SJSA1 (cell line): ENCODE measurements at places on chromosomes 12 and 14. TPM values are rescaled to one million over a fixed set of nuclear protein-coding genes. Genes with fewer than 3 reads are reported as not detected.
A peak's percentile ranks its signal among the peaks of the same experiment; 100 is the strongest.

Gene SHMT2
- total RNA-seq: 94.1 and 130 TPM in 2 replicates

Gene DHH
- not detected in 2 replicates for total RNA-seq

Gene CALCOCO1
- 19.8 and 27.0 TPM in 2 replicates for total RNA-seq

Gene FAM181A
- not detected in 2 replicates for total RNA-seq

Gene PRIMA1
- not detected in 2 replicates for total RNA-seq

DNA sequence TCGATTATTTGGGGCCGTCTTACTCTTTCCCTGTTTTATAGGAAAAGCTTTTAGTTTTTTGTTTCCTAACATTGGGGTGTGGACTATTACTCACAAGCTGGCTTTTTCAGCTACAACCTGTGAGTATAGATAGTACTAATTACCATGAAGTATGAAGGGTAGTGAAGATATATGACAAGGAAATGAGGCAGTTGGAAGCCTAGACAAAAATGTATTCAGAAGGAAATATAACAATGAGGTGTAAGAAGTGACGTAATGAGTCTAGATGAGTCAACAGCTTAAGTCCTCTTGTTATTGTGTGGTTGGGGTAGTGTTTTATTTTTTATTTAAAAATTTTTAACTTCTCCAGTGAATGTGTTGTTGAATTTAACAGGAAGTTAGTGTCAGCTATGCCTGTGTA is 804.5 kb downstream of the NRXN3 start:
- peak; percentile 36 for DNase-seq

DNA sequence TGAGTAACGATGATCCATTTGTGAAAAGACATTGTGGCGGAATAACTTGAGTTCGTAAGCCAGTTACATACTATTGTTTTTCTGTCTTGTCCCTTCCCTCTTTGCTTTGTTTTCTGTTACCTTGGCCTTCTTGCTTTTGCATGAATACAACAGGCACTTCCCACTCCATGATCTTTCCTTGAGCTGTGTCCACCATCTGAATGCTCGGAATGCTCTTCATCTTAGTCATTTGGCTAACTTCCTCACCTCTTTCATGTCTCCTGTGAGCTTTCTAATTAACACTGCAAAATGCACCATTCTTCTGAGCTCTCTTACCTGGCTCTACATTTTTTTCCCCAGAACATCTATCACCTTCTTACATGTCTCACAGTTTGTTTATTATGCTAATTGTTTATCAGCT is 10.0 kb downstream of the KNTC1 start:
- no peak for DNase-seq

GRCh38 chr12:27331927-27332324 is 710 bp upstream of the BMAL2 start:
- no peak for DNase-seq

DNA sequence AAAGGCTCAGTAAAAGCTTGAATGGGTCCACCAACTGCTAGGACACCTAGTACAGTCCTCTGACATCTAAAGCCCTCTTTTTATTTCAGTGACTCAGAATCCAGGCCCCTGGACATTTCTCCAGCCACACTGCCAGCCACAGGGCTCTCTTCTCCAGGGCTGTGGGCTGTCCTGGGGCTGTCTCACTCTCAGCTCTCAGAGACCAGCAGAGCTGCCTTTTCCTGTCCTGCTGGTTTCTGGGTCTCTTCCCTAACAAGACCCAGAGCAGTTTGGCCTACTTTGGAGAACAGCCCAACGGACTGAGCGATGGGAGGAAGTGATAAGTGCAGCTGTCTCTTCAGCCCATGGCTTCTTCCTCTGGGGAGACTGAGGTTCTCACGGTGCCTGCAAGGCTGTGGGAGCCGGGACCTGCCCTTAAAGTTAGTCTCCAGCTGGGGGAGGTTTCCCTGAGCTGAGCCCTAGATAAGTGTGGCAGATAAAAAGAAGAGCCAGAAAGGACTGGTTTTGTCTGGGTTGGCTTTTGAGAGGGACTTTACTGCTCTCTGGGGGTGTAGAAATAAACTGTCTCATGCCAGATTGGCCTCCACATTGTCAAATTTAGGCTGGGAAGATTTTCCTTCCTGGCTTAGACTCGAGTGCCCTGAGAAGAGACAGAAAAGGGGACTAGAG is 979.8 kb downstream of the VRK1 start:
- no peak for DNase-seq

DNA sequence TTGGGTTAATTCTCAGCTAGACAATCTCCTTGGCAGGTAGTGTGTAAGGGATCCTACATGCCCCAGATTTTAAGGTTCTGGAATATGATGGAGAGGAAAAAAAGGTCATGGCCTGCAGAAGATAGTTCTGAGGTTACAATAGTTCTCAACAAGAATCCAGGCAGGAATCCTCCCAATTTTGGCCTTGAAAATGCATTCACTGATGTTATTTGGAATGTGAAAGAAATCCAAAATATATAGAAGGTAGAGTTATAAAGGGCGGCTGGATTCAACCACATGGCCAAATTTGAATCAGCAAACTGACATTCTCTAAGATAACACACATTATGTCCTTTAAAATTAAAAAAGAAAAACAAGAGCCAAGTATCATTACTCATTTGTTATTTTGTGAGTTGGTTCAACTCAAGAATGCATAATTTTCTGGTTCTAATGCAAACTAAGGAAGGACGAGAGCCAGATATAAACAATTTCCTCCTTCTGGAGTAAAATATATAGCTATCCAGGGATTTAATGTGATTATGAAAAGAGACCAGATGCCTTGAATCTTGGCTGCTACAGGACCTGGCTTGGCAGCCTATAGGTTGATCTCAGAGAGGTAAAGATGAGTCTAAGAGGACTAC is 177.0 kb upstream of the G2E3 start:
- no peak for DNase-seq

- DNase-seq: no peak
These were observed 83.2 kb downstream of the DAD1 start for GRCh38 chr14:22505697-22506377.

- DNase-seq: no peak
These were observed 43.6 kb downstream of the SPATS2 start for GRCh38 chr12:49410818-49411217.

DNA sequence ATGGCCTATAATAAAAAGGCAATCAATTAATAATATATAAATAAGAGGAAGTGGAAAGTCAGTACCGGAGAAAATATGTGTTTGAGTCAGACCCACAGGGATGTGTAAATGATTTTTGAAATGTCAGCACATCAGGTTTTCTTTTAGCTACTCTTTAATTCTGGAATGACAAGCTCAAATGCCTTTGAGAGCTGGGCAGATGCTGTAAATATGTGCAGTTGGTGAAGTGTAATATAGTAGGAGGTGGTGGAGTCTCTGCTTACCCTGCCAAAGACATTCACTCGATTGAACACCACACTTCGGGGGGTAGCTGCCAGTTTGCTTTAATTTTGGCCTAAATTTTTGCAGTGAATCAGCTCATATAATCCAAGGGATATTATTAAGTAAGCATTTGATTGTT is 93.0 kb downstream of the PLEKHA5 start:
- no peak for DNase-seq

DNA sequence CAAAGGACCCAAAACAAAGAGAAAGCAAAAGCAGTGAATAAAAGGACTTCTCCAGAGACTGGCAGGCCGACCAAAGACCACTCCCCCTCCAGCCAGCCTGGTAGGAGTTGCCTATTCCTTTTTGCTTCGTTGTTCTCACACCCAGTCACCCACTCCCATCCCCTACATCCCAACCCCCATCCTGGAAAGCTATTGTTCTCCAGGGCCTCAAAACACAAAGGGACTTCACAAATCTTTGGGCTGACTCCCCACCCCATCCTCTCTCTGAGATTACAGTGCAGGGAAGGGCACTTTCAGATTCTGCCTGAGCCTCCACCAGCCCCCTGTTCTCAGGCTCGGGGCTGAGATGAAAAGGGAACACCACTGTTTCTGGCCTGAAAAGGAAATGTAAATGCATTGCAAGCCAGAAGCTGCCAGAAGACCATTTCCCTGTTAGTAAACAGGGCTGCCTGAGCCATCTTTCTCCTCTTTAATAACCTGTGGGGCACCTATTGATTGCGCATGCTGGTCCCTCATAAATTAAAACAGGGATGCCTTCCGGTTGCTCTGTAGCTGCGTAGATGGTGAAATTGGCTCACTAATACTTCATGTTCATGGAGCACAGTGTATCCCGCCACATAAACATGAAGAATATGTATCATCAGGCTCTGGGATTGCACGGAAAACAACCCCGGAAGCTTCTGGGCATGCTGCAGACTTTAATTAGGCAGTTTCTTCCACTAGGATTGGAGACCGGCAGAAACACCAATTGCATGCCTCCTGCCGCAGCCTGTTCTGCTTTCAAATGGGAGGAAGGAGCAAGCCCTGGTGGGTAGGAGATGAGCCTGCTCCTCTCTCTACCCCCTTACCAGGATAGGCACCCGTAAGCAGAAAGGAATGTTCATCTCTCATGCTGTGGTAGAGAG is 130.3 kb upstream of the FUT8 start:
- DNase-seq: peak; percentile 74

GRCh38 chr14:90759370-90760077 is 56.7 kb downstream of the TTC7B start:
- DNase-seq: no peak

- no peak for DNase-seq
These were observed 93.0 kb downstream of the SLC41A2 start for GRCh38 chr12:104865080-104865479.

- no peak for DNase-seq
These were observed 126.7 kb downstream of the CALM1 start for GRCh38 chr14:90523544-90523943.

DNA sequence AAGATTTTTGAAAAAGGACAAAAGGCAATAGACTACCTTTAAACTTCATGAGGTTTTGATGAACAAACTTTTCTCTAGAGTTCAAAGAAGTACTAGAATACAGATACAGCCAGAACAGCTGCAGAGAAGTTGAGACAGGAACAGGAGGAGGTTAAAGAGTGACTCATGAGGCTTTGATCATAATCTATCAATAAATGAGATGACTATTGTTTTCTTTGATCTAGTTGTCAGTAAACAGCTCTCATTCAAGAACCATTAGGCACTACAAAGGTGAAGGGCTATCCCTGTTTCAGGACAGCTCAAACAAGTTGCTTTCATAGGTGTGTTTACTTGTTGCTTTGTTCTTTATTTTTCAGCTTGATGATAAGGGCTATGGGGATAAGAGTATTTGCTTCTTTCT is 2.4 kb downstream of the WASHC3 start:
- DNase-seq: no peak

GRCh38 chr12:64653123-64653522 is 42.8 kb downstream of the RASSF3 start:
- no peak for DNase-seq

GRCh38 chr14:64966976-64967375 is 5.2 kb downstream of the RAB15 start:
- no peak for DNase-seq

GRCh38 chr12:86710109-86710508 is 453.9 kb upstream of the MGAT4C start:
- no peak for DNase-seq

DNA sequence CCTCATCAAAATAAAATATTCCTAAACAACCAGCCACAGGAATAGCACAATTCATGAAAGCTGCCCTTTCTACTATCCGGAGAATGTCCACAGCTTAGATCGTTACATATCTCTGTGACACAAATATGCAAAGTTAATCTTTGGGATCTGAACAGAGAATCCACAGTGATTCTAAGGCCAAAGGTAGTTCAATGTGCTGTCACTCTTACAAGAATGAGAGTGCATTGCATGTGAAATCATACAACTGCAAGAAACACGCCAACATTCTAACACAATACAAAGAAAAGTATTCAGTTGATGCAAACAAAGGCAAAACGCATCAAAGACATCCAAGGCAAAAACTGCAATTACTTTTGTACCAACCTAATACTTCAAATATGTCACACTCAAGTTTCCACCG is 60.4 kb downstream of the KSR2 start:
- no peak for DNase-seq

- DNase-seq: no peak
These were observed 269.9 kb upstream of the PLEKHG7 start for GRCh38 chr12:92432724-92433441.

- DNase-seq: no peak
These were observed 303 bp downstream of the PUS7L start for GRCh38 chr12:43758247-43758727.

DNA sequence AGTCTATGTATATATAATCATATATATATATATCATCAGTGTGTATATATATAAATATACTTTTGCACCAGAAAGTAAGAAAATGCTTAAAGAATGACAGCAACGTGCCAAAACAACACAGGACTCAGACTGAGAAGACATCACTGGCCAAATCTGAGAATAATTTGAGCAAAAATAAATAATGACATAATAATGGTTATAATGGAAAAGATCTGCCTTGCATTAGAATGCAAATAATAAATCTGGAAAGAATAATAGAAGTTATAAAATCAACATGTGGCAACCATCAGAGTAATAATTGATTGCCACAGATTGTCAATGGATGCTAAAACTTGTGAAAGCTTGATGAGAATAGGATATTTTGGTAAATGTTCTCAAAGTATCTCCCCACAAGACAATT is 61.5 kb upstream of the PLEKHG7 start:
- DNase-seq: no peak

- DNase-seq: no peak
These were observed 6.2 kb upstream of the ATP6V0A2 start for GRCh38 chr12:123705935-123706334.

DNA sequence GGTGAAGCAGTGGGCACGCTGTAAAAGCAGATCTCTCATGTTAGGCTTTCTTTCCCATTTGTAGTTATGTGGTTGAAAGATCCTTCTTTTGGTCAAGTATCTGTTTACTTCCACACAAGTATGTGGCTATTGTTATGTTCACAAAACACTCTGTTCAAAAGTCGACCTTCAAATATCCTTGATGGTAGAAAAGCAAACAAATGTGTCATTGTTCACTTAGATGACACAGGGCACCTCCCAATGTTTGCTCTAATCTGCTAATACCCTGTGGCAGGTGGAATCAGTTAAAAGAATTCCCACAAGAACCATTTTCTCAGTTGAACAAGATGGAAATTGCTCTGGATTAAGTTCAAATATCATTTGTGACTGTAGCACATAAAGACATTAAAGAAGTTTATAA is 43.6 kb upstream of the NAA30 start:
- no peak for DNase-seq

DNA sequence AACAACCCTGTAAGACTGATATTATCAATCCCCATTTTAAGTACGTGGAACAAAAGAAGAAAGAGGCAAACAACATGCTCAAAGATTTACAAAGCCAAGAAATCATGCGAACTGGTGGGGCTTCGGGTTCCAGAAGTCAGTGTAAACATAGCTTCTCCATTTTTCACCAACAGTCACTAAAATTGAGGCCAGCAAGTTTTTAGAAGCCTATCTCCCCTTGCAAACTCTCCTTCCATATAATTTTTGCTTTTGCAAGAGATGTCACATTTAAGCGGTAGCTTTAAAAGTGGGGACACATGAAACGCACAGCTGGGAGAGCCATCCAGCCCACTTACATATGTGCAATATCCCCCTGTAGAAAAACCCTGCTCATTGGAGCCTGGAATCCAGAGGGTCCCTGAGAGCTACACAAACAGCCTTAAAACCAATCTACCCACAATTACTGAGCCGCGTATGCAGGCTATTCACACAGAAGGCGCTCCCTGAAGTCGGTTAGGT is 797 bp downstream of the SLC11A2 start:
- DNase-seq: no peak
